ENCODE measurements at places on chromosomes 7 and 10.

GRCh38 chr10:3961082-3961481 lies 176.1 kb upstream of the KLF6 start:
- DNase-seq, result no peak

- no peak for DNase-seq
These were observed 489.2 kb downstream of the MDFIC start for GRCh38 chr7:115410972-115411686.

GRCh38 chr10:26931223-26931622 lies 70.5 kb upstream of the ABI1 start:
- no peak for DNase-seq

DNA sequence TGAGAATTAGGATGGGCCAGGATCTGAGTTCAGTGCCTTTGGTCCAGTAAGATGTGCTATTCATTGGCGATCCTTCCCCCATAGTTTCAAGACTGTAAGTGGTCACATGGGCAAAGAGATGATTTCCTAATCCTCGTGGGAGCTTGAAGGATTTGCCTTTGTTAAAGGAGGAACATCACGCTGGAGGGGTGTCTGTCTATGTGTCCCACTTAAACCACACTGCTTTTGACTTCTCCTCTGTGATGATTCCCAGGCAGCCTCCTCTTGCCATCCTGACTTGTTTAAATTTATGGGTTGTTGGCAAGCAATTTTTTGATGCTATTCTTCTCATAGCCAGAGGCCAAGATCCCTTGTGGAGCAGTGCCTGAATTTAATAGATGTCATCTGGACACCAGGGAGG lies 154.0 kb downstream of the TCF7L2 start:
- no peak for DNase-seq

DNA sequence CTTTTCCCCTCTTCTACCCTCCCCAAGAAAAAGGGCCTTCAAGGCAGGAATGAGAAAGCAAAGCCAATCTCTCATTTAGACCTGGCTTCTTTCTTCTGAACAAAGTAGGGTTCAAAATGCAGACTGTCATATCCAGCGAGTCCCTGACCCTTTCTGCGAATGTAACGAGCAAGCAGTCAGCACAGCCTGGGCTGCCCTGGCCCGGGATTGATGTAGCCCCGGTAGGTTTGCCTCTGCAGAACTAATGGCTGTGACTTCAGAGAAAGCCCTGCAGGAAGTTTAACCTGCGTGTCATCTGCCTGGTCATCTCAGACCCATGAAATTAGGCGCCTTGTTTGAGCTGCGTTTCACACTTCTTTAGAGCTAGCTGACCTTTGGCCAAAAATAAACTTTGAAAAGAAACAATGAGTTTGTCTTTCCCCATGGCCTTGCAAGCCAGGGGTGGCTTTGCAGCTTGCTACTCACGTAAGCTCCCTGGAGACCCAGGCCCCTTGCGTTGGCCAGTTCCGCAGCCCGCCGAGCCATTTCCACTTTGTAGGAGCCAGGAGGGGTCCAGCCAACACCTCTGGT lies 36.4 kb downstream of the HABP2 start:
- no peak for DNase-seq

GRCh38 chr10:122331100-122331499 lies 43.4 kb upstream of the PLEKHA1 start:
- no peak for DNase-seq

GRCh38 chr10:97898429-97898828 lies 48.8 kb downstream of the GOLGA7B start:
- peak; percentile 22 for DNase-seq

DNA sequence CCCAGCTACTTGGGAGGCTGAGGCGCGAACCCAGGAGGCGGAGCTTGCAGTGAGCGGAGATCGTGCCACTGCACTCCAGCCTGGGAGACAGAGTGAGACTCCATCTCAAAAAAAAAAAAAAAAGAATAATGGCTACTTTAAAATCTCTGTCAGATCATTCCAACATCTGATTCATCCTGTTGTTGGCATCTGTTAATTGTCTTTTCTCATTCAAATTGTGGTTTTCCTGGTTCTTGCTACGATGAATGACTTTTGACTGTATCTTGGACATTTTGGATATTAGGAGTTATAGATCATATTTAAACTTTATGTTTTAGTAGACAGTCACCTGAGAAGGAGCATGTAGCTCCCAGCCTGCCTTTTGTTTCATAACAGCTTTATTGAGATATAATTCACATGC lies 8.5 kb downstream of the TPST1 start:
- no peak for DNase-seq

GRCh38 chr7:40937879-40938278 lies 765.0 kb downstream of the INHBA start:
- DNase-seq, result no peak

GRCh38 chr7:68537774-68538071 lies 1060.6 kb upstream of the AUTS2 start:
- no peak for DNase-seq

GRCh38 chr10:69657430-69657829 lies 27.4 kb downstream of the FAM241B start:
- DNase-seq, result peak; percentile 16

DNA sequence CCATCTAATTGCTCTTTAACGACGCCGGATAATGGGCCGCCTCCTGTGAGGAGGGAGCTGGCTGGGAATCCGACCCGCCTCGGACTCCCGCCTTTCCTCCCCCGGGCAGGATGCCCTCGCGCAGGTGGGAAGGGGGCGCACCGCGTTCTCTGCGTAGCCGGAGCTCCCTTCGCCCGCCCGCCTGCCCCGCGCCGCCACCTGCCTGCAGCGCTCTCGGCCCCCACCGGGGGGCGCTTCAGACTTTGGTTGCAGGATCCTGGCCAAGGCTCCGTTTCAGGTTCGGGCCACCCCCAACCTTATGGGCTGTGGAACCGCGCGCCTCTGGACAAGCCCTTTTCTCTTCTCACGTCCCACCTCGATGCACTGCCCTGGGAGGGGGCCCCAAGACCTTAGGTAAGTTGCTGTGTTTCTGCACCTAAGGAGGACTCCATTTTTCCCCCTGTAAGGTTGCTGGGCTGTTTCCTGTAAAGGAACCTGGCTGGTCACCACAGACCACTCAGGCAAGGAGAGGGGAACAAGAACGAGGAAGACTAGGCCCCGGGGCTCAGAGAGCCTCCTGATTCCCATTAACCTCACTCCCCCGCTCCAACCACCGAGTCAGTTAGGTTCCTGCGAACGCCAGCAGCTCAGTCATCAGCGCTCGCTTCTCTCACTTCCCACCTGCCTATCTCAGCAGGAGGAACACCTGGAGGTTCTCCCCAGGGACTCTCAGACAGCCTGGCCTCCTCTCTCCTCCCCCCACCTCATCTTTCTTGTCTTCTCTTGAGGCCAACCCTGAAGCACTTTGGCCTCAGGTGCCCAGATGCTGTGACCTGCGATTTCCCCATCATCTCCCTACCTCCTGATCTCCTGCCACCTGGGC lies 11.3 kb upstream of the KAZALD1 start:
- peak; percentile 61 for DNase-seq

- DNase-seq, result no peak
These were observed 195.8 kb upstream of the SEMA3C start for GRCh38 chr7:81114633-81115032.

DNA sequence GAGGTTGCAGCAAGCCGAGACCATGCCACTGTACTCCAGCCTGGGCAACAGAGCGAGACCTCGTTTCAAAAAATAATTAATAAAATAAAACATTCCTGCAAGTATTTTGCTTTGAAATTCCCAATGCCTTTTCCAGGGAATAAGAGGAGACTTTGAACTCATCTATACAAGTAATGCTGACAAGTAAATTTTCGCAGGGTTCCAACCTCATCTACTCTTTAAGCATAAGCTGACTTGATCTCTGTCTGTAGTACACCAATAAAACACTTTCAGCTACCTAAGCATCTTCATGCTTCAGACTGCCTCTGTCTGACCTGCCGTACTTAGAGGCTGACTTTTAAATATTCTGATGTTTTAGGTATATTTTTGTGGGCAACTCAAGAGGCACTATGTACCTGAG lies 13.7 kb upstream of the BEND7 start:
- no peak for DNase-seq

DNA sequence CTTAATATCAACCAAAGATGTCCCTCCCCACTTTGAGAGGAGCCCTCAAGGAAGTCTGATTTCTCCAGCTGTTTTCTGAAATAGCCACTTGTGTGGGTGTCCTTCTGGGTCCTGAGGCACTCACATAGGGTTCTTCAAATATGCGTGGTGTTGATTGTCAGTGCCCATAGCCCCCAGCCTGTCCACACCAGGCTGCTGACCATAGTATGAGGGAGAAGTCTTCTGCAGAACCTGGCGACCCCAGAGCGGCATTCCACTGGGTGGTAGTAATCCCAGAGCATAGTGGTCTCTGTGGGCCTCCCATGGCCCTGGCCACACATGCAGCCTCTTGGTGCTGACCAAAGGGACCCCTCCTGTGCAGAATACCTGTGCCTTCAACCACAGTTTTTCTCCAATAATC lies 82.7 kb upstream of the MACROH2A2 start:
- DNase-seq, result no peak

GRCh38 chr10:3460420-3461128 lies 288.0 kb upstream of the PITRM1 start:
- DNase-seq, result no peak

DNA sequence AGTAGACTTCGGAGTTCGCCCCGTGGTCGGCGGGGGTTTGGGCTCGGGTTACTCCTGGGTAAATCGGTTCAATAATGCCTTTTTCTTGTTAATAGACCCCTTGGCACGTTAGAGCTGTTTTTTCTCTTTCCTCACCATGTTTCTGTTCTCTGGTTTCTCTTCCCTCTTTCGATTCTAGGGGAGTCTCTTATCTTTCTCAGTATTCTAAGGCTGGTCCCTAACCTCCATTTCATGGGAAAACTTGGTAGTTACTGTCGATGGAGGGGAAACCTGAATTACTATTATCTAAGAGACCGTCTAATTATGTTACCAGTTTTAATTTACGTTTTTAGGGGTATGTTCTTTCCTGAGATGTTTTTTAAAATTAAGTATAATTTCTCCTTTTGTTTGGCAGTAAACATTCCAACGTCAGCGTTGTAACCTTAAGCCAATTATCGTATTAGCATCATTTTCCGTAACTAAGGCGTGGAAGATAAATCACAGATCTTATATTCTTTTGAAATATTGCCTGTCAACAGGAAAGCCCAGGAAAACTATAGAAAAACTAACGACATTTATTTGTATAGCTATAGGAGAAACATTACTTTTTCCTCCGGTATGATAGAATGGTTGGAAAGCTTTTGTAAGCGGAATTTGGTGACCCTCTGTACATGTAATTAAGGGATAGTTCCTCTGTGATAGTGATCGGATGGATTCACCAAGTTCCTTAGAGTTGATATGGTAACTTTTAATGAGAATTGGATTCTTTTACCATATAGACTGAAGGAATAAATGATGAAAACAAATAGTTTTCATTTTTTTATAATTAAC lies 847 bp downstream of the BTAF1 start:
- peak; percentile 15 for DNase-seq

DNA sequence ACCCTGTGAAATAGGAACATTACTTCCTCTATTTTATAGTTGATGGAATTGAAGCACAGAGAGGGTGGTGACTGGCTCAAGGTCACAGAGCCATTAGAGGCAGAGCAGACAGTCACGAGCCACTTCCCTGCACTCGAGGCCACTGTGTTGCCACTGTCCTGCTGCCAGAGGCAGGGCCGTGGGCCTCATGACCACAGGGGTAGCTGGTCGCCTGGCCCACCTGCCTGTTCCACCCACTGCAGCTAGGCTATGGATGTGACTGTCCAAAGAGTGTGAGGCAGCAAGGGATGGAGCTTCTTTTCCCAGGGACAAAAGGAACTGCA lies 38.2 kb downstream of the RPS24 start:
- DNase-seq, result no peak

DNA sequence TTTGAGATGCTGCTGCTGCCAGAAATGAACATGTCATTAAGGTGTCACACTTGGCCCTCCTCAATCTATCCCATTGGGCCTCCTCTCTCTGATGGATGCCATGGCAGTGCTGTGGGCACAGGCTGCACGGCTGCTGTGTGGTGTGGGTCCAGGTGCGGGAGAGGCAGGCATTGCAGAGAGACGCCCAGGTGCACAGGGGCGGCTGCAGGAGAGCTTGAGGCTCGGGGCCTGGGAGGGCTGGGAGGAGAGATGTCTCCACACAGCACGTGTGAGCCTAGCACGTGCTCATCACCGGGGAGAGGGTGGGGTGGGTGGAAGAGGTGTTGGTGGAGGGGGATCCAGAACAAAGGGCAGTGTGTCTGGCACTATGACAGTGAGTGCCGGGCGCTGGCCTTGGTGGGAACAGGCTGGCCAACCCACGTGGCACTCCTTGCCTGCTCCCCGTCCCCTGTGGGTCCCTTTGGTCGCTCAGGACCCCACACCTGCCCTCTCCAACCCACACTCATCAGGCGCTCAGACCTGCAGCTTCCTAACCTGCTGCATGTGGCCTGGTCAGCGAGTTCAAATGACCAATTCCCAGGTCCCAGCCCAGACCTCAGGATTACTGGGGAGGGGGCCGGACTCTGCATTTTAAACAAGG lies 39.9 kb upstream of the BNIP3 start:
- no peak for DNase-seq

- DNase-seq, result peak; percentile 96
These were observed 179.2 kb downstream of the ST7 start for GRCh38 chr7:117132321-117133120.

DNA sequence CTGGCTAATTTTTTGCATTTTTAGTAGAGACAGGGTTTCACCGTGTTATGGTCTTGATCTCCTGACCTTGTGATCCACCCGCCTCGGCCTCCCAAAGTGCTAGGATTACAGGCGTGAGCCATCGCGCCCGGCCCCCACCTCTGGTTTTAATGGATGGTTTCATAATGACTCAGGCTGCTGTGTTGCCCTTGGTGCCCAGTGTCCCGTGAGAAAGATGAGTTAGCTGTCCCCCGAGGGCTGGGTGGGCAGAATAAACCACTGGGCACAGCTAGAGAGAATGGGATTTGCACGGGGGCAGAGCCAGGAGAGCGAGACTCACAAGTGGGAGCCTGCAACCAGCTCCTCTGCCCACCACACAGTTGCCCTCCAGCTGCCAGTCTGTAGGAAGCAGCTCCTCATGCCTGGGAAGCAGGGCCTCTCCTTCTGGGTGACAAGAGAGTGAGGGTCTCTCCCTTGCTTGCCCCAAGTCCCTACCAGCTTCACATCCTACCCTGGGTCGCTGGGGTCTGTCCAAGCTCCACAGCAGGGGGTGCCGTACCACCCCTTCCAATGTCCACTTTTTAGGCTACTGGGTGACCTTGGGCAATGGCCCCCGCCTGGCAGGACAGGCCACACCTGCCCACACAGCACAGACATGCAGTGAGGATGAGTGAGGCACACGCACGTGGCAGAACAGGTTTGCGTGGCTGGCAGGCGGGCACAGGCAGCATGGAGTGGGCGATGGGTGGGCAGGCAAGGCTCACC lies 16.1 kb upstream of the NDST2 start:
- DNase-seq, result peak; percentile 76

- DNase-seq, result no peak
These were observed 93.5 kb upstream of the MALRD1 start for GRCh38 chr10:18955061-18955460.

Data from kidney tubule cell (primary cell).